HFFc6 (cell line): ENCODE measurements at places on chromosomes 6 and 20. TPM values are rescaled to one million over a fixed set of nuclear protein-coding genes. Genes with fewer than 3 reads are reported as not detected.

GRCh38 chr6:140175486-140175885 is 801.0 kb upstream of the CITED2 start:
- DNase-seq: no peak

DNA sequence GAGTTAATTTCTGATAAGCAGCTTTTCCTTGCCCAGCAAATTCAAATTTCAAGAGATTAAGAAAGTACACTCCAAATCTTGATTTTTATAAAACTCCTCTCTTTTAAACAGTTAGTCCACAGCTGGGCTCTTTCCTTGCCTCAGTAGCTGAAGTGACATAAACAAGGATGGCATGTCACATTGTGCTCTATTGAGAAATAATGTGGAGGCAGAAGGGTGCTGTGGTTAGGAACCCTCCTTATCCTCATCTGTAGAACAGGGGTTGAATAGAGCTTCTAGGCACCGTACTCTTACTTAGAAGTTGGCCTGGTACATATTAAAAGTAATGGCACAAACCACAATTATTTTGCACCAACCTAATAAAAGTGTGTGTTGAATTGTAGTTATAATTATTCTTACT is 70.3 kb downstream of the RSPO3 start:
- no peak for DNase-seq

NNAT gene
- total RNA-seq: not detected in 3 replicates

RIPOR3 gene
- 0.12 to 0.25 TPM (median 0.13 TPM) in 3 replicates for total RNA-seq

- DNase-seq: no peak
Measured at GRCh38 chr6:35600659-35601125, 88.0 kb upstream of the TULP1 start.

CTAGE9 gene
- not detected in 3 replicates for total RNA-seq

MYL9 gene
- total RNA-seq: 1,215 to 1,613 TPM (median 1,302 TPM) in 3 replicates

GRCh38 chr6:167973148-167973885 is 24.2 kb upstream of the KIF25 start:
- DNase-seq: no peak

DNA sequence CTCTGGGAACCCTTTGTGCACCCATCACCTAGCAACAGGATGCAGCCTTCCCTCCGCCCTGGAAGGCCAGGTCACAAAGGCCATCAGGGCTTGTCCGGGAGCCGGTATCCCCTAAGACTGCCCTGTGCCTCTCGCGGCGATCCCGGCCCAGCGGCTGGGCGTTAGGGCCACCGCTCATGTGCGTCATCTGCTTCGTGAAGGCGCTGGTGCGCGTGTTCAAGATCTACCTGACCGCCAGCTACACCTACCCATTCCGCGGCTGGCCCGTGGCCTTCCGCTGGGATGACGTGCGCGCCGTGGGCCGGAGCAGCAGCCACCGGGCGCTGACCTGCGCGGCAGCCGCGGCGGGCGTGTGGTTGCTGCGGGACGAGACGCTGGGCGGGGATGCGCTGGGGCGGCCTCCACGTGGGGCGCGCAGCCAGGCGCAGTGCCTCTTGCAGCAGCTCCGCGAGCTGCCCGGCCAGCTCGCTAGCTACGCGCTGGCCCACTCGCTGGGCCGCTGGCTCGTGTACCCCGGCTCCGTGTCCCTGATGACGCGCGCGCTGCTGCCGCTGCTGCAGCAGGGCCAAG is at the start of gene ABHD16B:
Gene ABHD16B, plus strand, starts transcription at position 134 of the 570 bp plus-strand sequence. Its CDS starts 43 bp downstream, at position 177.
- no peak for DNase-seq

GRCh38 chr20:18688676-18689075 is 100.8 kb downstream of the DTD1 start:
- DNase-seq: no peak

SEL1L2 gene
- total RNA-seq: not detected in 3 replicates

SNAI1 gene
- 4.7 to 6.2 TPM (median 4.9 TPM) in 3 replicates for total RNA-seq

DNA sequence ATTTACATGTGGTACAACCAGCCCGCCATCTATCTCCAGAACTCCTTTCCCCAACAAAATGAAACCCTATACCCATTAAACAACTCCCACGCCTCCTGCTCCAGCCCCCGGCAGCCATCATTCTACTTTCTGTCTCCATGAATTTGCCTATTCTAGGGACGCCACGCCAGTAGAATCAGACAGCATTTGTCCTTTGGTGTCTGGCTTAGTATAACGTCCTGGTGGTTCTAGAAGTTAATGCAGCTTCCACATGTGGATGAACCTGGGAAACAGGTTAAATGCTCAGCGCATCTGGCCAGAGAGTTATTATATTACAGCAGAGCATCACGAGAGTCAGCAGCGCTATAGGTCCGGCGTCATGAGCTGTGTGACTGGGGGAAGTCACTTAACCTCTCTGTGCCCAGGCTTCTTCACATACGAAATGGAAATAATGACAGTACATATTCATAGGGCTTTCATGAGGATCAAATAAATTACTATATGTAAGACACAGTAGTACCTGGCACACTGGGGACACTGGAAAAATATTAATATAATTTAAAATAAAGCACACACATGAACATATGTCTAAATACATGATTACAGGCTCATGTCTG is 178.7 kb upstream of the TAB2 start:
- DNase-seq: no peak

DNA sequence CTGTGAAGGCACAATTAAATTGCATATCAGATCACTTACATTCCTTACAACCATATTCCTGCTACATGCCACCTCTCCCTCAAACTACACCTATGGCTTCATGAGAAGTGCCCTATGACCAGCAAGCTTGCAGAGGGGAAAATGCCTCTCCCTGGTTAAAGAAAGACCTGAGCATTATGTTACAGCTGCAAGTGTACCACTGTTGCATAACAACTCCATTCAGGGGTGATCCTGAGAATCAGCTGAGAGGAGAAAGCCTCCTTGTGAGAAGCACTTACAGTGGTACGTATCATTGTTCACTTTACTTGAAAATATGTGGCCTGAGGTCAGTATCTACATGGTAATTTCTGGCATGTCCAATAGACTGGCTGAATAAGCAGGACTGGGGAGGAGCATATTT is 20.0 kb downstream of the PDSS2 start:
- no peak for DNase-seq

- DNase-seq: no peak
Measured at GRCh38 chr20:47501116-47501481, 588 bp upstream of the NCOA3 start.

- DNase-seq: no peak
Measured at GRCh38 chr6:56242346-56242745, 5.0 kb downstream of the COL21A1 start.

NXT1 gene
- 14.7 to 19.7 TPM (median 17.2 TPM) in 3 replicates for total RNA-seq

GRCh38 chr6:162750776-162751175 is 23.0 kb downstream of the PACRG start:
- DNase-seq: no peak

DNA sequence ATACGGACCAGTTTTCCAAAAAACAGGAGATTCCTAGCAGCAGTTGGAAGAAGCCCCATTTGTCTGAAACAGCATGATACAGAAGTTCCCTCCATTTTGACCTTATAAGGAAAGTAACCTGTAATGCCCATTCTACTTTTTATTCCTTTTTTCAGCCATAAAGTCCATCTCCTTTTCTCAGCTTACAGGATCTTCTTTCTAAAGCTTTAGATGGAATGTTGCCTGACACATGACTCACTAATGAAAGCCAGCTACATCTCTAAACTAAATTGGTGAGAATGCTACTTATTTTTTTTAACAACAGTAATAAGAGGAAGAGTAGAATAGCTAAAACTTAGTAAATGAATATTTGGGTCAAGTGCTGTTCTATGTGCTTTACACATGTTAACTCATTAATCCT is 234.1 kb downstream of the CDH26 start:
- peak; percentile 4 for DNase-seq

DNA sequence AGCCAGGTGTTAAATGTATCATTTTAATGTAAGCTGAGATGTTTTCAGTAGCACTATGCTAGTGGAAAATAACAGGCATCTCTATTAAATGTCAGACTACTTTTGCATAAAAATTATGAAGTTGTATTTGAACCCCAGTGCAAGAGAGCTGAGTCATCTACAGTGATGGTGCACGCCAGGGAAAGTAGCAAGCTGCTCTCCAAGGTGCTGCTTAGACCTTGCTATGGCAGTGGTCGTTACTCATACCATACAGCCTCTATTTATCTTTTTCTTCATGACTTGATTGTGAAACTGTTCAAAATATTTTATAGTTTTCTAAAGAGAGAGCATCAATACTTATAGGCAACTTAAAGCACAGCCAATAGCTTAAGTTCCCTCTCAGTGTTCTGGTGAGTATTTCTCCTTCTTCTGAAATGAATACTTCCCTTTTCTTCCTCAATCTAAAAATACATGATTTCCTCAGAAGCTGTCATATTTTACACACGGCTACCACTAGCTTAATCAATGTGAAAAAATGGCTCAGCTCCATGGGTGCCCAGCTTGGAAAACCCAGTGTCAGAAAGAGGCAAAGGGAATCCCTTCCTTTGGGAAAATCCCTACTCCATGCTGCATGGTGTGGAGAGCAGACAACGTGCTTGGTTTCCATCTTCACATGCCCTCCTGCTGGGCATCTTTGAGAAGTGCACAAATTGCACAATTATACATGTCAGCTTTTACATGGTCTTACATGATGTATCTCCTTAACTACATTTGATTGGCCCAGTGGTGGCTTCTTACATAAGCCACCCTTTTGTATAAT is 105.6 kb downstream of the ELOVL4 start:
- no peak for DNase-seq

REM1 gene
- not detected in 3 replicates for total RNA-seq

DNA sequence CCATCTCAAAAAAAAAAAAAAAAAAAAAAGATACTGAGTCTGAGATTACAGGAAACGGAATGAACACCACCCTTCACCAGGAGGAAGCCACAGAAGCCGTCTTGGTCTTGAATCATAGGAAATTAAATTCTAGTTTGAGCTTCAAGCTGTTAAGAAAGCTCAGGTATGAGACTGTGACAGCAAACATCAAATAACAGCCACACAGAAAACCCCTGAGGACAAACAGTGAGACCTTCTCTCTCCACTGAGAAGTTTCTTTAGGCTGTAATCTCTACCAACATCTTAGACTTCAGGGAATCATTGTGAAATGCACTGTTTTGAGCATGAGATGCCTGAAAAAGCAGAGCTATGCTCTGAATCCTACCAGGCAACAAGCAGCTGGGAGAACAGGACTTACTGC is 30.8 kb downstream of the PDE10A start:
- no peak for DNase-seq

TREML2 gene
- not detected in 3 replicates for total RNA-seq

SOX18 gene
- total RNA-seq: not detected in 2 replicates

DNA sequence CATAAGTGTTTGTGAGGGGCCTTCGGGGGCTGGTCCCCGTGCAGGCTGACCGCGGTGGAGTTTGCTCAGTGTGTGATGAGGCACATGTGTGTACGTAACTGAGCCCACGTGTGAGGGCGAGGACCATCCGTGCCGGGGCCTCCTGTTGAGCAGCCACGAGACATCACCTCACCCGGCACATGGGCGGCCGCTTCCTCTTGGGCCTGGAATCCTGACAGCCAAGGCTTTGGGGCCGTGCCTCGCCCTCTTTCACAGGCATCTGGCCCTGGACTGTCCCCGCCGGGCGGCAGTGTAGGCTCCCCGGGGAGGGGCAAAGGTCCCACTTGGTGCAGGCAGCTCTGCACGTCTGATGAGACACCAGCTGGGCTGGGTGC is 202.3 kb downstream of the DLL1 start:
- DNase-seq: no peak

EYS gene
- total RNA-seq: not detected in 3 replicates

LAMA2 gene
- total RNA-seq: 6.7 to 14.3 TPM (median 7.1 TPM) in 3 replicates

DNA sequence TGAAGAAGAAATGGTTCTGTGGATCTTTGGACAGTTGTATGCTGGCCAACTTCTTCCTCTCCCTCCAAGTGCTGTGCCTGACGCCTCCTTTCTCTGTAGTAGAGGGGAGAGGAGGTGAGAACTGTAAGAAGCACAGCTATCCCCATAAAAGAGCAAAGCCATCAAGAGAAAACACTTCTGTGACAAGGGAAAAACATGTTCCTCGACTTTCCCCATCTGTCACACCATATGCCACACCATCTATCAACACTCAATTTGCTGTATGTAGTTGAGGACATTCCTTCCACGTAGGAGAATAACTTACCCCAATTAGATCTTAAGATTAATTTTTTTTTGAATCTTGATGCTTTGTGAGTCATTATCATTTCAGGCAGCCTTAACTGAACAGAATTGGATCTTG is 156.2 kb upstream of the PLCB4 start:
- DNase-seq: no peak

DNA sequence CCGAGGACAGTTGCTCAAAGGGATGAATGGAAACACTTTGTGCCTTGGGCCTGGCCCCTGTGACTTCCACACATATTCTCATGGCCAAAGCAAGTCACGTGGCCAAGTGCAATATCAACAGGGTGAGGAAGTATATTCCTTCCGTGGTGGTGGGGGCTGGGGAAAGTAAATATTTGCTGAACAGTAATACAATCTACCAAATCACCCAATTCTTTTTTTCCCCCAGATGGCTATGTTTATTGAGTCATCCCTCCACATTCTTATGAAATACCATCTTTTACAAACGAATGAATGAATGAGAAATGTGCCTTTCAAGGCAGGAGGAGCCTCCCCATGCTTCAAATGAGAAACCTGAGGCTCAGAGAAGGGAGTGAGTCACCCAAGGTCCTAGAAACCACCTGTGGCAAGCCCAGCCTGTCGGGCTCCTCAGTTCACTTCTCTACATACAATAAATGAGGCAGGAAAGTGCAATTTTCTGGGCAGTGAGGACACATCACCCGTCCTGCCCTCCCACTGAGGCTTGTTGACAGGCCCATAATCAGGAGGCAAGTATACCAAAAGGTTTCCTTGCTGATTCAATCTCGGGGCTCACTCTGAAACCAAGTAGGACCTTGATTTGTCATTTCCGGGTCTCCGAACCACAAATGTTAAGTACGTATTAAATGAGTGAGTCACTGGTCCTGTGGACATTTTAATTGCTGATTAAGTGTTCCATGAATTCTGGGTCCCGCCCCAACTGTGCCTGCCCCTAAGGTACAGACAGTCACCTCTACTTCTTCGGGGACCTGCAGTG is 25.3 kb upstream of the TOP1 start:
- peak; percentile 98 for DNase-seq

DNA sequence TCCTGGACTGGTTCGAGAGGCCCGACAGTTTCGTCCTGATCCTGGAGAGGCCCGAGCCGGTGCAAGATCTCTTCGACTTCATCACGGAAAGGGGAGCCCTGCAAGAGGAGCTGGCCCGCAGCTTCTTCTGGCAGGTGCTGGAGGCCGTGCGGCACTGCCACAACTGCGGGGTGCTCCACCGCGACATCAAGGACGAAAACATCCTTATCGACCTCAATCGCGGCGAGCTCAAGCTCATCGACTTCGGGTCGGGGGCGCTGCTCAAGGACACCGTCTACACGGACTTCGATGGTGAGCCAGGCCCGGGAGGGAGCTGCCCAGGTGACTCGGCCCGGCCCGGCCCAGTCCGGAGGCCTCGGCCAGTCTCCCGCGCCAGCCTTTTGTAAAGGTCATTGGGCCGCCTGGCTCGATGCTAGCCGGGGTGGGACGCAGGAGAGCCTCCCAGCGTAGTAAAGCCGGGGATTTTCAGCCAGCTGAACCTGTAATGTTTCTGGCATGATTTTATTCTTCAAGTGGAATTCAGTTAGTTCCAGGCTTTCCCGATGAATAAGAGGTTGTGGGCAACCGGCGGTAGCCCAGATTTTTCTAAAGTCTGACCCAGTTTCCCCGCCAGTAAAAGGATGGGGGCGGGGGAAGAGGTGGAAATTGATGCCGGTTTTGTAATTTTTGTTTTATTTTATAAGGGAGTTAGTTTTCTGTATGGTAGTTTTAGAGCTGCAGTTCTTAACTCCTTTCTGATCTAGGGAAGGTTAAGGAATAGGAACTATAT is 1.4 kb downstream of the PIM1 start:
- peak; percentile 54 for DNase-seq

GRCh38 chr6:98272060-98272459 is 562.3 kb upstream of the POU3F2 start:
- DNase-seq: no peak
